PC-3 (cell line): ENCODE measurements at places on chromosomes 12 and 14.
A peak's percentile ranks its signal among the peaks of the same experiment; 100 is the strongest.

DNA sequence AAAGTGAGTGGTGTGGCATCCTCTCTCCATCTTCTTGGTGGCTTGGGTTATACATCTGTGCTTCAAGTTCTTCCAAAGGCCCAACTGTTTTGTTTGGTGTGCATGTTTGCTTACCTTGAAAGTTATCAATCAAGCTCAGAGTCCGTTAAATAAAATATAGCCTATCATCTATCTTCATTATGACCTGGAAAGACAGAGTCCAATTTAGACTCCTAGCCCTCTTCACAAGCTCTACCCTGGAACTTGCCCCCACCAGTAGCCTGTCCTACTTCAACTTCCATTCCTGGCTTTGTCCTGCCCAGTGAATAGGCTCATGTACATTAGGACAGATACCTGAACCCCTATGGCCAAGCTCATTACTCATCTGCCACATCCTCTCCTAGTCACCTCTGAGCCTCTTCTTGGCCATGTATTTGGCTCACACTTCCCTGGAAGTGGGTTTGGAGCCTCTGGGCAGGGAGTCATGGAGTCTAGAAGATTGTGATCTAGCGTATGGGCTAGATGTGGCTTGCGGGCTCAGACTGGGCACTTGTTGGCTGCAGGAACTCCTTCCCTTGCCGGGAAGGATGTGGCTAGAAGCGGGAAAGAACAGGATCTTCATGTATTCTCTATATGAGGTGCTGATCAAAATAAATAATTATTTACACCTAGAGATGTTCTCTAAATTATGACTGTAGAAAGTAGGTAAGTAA is 6.4 kb upstream of the SSTR1 start:
- H3K4me1 ChIP-seq: peaks cover 25% of the 10 kb centered on the region
- H3K36me3 ChIP-seq: no peaks in the 10 kb centered on the region
- peak; percentile 81 for DNase-seq
- peaks cover 5% of the 10 kb centered on the region; the same call in 1 of the 2 replicates for H3K27me3 ChIP-seq
- H3K4me3 ChIP-seq: no peak overlapping the region

GRCh38 chr14:73861073-73861472 is 9.4 kb downstream of the PTGR2 start:
- no peak overlapping the region for H3K27ac ChIP-seq
- no peaks in the 10 kb centered on the region for H3K4me1 ChIP-seq
- no peaks in the 10 kb centered on the region for H3K27me3 ChIP-seq
- H3K36me3 ChIP-seq: peaks cover 13% of the 10 kb centered on the region
- DNase-seq: no peak
- no peak overlapping the region for H3K4me3 ChIP-seq

GRCh38 chr14:78530078-78530477 is 359.9 kb downstream of the NRXN3 start:
- DNase-seq: peak; percentile 23
- no peak overlapping the region for H3K27ac ChIP-seq
- H3K4me3 ChIP-seq: no peak overlapping the region
- H3K36me3 ChIP-seq: no peaks in the 10 kb centered on the region
- no peaks in the 10 kb centered on the region for H3K27me3 ChIP-seq

DNA sequence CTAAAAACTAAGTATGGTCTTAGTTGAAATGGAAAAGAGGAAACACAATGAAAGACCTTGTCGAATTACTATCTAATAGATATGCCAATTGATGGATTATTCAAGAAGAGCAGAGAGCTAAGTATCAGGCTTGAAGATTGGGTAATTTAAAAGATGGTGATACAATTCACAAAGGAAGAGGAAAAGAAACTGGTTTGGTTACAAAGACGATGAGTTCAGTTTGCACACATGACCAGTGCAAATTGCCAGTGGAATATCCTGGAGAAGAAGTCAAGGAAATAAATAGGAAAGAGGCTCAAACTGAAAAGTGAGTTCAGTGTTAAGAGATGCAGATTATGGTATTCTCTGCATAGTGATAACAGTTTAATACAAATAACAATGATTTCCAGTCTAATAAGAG is 2.5 kb upstream of the RAP1B start:
- H3K4me1 ChIP-seq: peaks cover 20% of the 10 kb centered on the region
- no peaks in the 10 kb centered on the region for H3K36me3 ChIP-seq
- peak; percentile 16 for DNase-seq
- H3K27me3 ChIP-seq: no peaks in the 10 kb centered on the region
- no peak overlapping the region for H3K4me3 ChIP-seq

DNA sequence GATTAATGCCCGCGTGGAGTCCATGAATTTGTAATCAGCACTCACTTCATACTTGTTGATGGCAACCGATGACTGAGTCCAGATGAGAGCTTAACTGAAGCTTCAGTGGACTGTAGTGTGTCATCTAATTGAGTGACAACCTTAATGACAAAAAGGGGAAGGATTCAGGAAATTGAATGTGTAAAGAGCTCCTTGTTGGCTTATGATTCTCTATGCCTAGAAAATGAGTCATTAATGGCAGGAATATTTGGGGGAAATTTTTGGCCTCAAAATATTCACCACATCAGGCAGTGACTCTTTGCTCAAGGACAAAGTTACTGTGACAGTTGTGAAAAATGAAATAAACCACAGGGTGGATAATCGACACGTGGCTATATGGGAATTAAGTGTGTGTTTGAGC is 55.3 kb upstream of the STON2 start:
- DNase-seq: no peak
- no peak overlapping the region for H3K4me3 ChIP-seq
- no peaks in the 10 kb centered on the region for H3K27me3 ChIP-seq
- no peaks in the 10 kb centered on the region for H3K36me3 ChIP-seq
- no peak overlapping the region for H3K27ac ChIP-seq

DNA sequence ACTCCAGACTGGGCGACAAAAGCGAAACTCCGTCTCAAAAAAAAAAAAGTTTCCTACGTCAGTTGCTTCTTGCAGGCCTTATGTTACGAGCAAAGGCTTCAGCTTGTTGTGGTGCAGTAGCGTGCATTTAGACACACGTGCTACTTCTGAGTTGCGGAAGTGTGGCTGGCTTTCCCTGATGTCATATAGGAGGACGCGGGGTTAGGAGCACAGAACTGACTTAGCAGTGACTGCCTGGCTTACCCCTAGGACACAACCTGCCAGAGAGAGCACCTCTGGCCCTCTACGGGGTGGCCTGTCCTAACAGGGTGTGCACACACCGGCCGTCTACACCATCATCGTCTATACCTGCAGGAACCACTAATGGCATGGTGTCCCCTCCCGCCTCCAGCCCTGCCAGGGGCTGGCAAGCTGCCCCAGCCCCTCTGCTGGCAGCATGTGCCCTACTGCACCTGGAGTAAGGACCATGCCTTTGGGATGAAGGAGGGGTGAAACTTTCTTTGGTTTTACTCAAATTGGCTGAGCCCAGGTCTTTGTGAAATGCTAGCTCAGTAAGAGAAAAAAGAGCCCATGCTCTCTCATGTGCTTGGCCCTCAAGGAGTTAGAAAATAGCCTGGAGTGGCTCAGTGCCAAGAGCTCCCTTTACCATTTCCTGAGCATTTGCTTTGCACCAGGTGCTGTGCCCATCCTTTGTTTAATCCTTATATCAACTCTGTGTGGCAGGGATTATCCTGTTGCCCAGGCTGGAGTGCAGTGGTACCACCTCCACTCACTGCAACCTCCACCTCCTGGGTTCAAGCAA is 1.7 kb upstream of the GPR68 start:
- no peak for DNase-seq
- H3K27ac ChIP-seq: no peak overlapping the region
- no peaks in the 10 kb centered on the region for H3K27me3 ChIP-seq
- peaks cover 24% of the 10 kb centered on the region for H3K4me1 ChIP-seq

GRCh38 chr12:95214466-95214865 is 2.8 kb downstream of the FGD6 start:
- no peaks in the 10 kb centered on the region for H3K27me3 ChIP-seq
- peak; percentile 73 for DNase-seq
- peak overlapping the region; percentile 51 for H3K27ac ChIP-seq
- H3K36me3 ChIP-seq: peaks cover 8% of the 10 kb centered on the region; the same call in 1 of the 2 replicates
- peaks cover 42% of the 10 kb centered on the region for H3K4me1 ChIP-seq
- peak overlapping the region; percentile 16; the same call in 1 of the 2 replicates for H3K4me3 ChIP-seq

DNA sequence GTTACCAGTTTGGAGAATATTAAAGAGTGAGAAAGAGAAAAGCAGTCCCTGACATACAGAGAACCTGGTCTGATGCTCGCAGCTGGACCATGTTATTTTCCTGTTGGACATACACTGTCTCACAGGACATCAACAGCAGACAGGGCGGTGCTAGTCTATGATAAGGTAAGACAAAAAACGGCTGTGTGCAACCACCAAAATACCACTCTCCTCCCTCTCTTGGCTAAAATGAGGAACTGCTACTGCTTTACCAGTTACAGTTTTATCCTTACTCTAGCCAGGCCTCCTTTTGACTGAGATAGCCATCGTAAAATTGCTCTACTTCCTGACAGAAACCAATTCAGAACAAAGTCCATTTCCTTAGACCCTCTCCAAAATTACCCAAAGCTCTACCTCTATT is 47.0 kb upstream of the ERGIC2 start:
- DNase-seq: peak; percentile 53
- no peak overlapping the region for H3K4me3 ChIP-seq
- no peaks in the 10 kb centered on the region for H3K36me3 ChIP-seq
- H3K4me1 ChIP-seq: peaks cover 56% of the 10 kb centered on the region
- peak overlapping the region; percentile 28 for H3K27ac ChIP-seq

DNA sequence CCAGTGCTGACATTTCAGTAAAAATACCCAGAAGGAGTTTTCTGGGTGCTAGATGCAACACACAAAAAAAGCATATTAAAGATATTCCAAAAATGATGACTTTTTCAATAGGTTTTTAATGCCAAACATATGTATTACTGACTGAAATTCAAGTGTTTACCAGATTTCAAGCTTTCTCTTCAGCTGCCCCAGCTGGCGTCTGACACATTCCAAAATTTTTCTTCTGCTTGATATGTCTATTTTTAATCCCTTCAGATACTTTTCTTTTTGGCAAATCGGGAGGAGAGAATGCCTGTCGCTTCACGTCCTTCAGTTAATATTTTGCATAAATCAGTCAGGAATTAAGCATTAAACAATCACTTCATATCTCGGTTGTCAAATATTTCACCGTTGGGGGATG is 7.1 kb upstream of the CCDC60 start:
- peaks cover 2% of the 10 kb centered on the region; the same call in 1 of the 2 replicates for H3K27me3 ChIP-seq
- no peak overlapping the region for H3K4me3 ChIP-seq
- H3K27ac ChIP-seq: no peak overlapping the region
- no peak for DNase-seq
- no peaks in the 10 kb centered on the region for H3K36me3 ChIP-seq

- no peak overlapping the region for H3K27ac ChIP-seq
- peak; percentile 56 for DNase-seq
- no peak overlapping the region for H3K4me3 ChIP-seq
- no peaks in the 10 kb centered on the region for H3K4me1 ChIP-seq
- H3K36me3 ChIP-seq: no peaks in the 10 kb centered on the region
Measured at GRCh38 chr12:45914090-45914489, 76.3 kb downstream of the SCAF11 start.

- DNase-seq: no peak
- H3K27ac ChIP-seq: no peak overlapping the region
- peaks cover 7% of the 10 kb centered on the region for H3K4me1 ChIP-seq
Measured at GRCh38 chr12:8951744-8952143, 2.3 kb upstream of the M6PR start.

DNA sequence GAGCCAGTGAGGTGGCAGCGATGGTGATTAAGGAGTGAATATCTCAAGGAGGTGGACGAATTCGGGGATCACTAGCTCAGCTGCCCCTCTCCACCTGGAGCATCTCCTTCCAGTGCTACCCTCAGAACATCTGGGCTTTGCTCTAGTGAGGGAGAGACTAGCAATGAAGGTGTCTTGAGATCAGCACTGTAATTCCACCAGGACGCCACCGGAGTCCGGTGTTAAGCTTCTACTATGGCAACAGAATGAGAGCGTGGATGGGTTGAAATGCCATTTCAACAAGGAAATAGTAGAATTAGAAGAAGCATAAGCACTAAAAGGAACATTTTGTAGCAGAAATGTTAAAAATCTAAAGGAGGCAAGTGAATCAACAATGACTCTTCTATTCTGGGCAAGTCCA is 61.1 kb downstream of the NTF3 start:
- no peaks in the 10 kb centered on the region for H3K36me3 ChIP-seq
- no peak overlapping the region for H3K4me3 ChIP-seq
- no peaks in the 10 kb centered on the region for H3K4me1 ChIP-seq
- H3K27ac ChIP-seq: no peak overlapping the region
- no peak for DNase-seq

DNA sequence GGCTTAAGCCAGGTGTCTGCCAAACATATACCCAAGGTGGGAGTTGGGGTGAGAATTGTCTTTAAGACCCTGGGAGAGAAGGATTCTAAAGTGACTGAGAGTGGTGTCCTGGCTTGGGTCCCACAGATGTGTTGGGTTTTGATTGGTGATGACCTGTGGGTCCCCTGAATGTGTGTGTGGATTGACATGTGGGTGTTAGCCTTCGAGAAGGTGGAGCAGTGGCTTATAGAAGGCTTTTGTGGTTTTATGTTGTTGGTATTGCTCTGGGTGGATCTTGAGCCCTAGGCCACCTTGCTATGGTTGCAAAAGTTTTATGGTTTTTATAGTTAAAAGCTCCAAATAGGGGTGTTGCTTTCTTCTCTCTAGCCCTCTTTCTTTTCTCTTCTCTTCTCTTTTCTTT is 29.7 kb downstream of the PLEKHG3 start:
- H3K27me3 ChIP-seq: no peaks in the 10 kb centered on the region
- DNase-seq: no peak
- no peaks in the 10 kb centered on the region for H3K4me1 ChIP-seq

DNA sequence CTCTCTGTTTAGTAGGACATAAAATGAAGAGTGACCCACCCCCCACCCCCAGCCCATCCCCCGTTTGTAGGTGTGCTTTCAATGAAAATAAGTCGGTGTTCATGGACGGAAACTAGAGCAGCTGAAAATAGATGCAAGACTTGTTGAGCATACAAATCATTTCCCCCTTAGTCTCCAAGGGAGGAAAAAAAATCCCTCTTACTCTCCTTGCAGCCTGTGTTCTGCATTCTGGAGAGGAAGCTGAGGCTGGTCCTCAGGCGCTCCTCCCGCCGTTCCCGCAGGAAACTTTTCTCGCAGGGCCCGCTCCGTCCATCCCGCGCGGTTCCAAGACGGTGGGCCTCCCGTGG is 259.0 kb upstream of the E2F7 start:
- no peaks in the 10 kb centered on the region for H3K36me3 ChIP-seq
- H3K4me3 ChIP-seq: peak overlapping the region; percentile 78
- DNase-seq: no peak
- H3K27me3 ChIP-seq: peaks cover 42% of the 10 kb centered on the region

DNA sequence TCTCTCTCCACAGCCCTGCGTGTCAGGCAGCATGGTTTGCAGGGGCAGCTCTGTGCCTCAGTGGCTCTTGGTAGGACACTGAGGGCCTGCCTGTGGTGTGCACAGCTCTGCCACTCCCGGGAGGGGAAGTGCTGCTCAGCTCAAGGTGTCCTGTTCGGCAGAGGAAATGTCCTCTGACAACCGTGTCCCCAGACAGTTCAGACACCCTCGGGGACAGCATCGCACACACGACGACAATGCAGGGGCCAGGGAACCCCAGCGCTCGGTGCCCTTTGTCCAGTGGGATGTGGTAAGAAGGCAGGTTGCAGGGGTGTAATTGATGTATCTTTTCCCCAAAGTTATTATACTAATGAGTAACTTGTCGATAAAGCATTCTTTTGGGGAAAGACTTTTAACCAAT is 14.2 kb downstream of the ANKLE2 start:
- H3K36me3 ChIP-seq: peaks cover 75% of the 10 kb centered on the region
- no peak for DNase-seq
- no peaks in the 10 kb centered on the region for H3K27me3 ChIP-seq
- H3K4me3 ChIP-seq: no peak overlapping the region
- H3K27ac ChIP-seq: no peak overlapping the region

- no peaks in the 10 kb centered on the region for H3K4me1 ChIP-seq
- H3K4me3 ChIP-seq: no peak overlapping the region
- H3K27ac ChIP-seq: no peak overlapping the region
Measured at GRCh38 chr12:121933522-121934308, 15.3 kb downstream of the CFAP251 start.
